ENCODE measurements at places on chromosomes 11 and 22. TPM values are rescaled to one million over a fixed set of nuclear protein-coding genes. Genes with fewer than 3 reads are reported as not detected.
A peak's percentile ranks its signal among the peaks of the same experiment; 100 is the strongest.

GAB4 gene
- not detected for total RNA-seq

SORL1 gene
- total RNA-seq = 0.76 TPM

KRTAP5-8 gene
- total RNA-seq = not detected

C11orf52 gene
- total RNA-seq = 3.5 TPM

PNPLA5 gene
- not detected for total RNA-seq

MAPK8IP2 gene
- total RNA-seq = 0.38 TPM

OAF gene
- total RNA-seq = 116 TPM

TEX12 gene
- 2.2 TPM for total RNA-seq

- peak; percentile 96 for DNase-seq
Measured at GRCh38 chr11:65491614-65492386, 7.0 kb upstream of the MALAT1 start.

GRCh38 chr11:132907651-132908413 is 624.5 kb downstream of the OPCML start:
- DNase-seq = no peak

DNA sequence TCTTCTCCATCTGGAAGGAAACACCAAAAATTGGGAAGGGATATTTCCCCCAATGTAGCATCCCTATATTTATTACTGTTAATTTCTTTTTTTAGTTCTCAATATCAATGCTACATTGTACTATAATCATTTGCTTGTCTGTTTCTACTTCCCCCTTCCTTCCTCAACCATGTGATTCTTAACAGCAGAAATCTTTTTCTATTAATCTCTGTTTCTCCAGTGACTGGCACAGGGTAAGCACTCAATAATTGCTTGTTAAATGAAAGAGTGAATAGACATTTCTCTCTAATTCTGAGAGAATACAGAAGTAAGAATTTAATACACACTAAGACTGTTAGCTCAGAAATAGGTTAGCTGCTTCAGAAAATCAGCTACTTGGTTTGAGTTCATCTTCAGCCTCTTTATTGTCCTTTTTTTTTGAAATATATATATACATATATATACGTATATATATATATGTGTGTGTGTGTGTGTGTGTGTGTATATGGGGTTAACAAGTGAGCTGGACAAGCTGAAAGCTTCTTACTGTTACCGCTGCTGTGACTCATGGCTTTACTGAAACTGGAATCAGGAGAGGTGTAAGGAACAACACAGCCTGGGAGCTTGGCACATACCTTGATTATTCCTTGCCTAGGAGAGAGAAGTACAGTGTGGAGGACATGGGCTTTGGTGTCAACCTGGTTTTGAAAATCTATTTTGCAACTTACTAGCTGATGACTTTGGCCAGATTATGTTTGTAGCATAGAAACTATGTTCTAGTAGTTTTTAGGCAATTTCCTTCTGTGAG is 26.2 kb upstream of the PDE3B start:
- peak; percentile 2 for DNase-seq

- DNase-seq = no peak
Measured at GRCh38 chr11:109958131-109958820, 134.9 kb upstream of the ZC3H12C start.

GRCh38 chr11:127461241-127462064 is 460.9 kb upstream of the KIRREL3 start:
- no peak for DNase-seq

DNA sequence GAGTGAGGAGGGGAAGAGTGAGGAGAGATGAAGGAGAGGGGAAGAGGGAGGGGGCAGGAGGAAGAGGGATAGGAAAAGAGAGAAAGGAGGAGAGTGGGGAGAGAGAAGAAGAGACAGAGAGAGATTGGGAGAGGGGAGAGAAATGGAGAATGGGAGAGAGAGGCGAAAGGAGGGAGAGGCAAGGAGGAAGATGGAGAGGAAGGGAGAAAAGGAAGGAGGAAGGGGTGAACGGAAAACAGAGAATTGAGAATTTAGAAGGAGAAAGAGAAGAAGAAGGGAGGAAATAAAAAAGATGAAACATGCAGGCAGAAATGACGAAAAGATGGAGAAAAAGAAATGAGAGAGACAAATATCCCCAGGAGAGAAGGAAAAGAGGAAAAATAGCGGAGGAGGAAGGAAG is 502.8 kb downstream of the MN1 start:
- no peak for DNase-seq

DNA sequence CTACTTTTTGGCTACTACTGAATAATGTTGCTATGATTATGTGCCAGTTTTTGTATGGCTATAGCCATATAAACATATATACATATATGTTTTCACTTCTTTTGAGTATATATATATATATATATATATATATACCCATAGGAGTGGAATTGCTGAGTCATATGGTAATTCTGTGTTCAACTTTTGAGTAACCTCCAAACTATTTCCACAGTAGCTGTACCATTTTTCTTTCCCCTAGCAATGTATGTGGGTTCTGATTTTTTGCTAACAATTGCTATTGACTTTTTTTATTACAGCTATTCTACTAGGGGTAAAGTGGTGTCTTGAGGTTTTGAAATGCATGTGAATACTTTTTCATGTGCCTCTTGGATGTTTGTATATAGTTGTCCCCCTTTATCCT is 30.4 kb downstream of the CBL start:
- DNase-seq = peak; percentile 40

DNA sequence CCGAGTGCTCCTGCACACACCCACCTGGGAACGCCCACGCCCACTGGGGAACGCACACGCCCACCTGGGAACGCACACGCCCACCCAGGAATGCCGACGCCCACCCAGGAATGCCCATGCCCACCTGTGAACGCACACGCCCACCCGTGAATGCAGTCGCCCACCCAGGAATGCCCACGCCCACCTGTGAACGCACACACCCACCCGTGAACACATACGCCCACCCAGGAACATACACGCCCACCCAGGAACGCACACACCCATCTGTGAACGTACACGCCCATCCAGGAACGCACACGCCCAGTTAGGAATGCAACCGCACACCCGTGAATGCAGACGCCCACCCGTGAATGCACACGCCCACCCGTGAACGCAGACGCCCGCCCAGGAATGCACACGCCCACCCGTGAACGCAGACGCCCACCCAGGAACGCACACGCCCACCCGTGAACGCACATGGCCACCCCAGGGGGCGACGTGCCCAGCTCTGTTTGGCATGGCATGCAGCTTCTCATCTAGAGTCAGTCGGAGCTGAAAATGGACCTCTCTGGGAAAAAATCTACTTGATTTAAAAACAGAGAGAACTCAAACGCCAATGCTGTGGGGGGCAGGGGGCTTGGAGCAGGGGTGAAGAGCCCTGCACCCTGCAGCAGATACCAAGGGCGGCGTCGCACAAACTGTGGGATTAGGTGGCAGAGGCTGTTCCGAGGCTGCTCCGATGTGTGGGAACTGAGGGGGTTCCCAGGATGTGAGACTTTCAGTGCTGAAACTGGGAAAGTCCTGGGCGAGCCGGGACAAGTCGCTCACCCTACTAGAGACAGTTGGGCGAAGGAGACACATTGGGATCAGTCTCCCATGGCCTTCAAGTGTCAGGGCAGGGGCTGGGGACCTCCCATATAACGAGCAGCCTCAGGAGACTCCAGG is 83.3 kb downstream of the MYEOV start:
- DNase-seq = peak; percentile 46

GRCh38 chr11:45653277-45653676 is 12.1 kb downstream of the CHST1 start:
- no peak for DNase-seq

DNA sequence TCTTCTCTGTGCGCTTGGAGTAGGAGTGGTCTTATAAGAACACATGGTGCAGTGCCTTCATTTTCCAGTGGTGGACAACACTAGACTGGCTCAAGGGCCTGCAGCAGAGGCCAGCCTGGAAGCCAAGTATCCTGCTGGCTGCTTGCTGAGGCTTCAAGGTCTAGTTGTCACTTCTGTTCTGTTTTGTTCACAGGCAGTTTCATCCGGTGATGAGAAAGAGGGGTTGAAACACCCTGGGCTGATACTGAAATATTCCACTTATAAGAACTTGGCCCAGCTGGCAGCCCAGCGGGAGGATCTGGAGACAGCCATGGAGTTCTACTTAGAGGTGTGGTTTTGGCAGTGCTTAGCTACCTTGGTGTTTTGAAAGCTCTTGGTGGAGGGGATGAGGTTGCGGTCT is 29.8 kb downstream of the CABIN1 start:
- no peak for DNase-seq

DNA sequence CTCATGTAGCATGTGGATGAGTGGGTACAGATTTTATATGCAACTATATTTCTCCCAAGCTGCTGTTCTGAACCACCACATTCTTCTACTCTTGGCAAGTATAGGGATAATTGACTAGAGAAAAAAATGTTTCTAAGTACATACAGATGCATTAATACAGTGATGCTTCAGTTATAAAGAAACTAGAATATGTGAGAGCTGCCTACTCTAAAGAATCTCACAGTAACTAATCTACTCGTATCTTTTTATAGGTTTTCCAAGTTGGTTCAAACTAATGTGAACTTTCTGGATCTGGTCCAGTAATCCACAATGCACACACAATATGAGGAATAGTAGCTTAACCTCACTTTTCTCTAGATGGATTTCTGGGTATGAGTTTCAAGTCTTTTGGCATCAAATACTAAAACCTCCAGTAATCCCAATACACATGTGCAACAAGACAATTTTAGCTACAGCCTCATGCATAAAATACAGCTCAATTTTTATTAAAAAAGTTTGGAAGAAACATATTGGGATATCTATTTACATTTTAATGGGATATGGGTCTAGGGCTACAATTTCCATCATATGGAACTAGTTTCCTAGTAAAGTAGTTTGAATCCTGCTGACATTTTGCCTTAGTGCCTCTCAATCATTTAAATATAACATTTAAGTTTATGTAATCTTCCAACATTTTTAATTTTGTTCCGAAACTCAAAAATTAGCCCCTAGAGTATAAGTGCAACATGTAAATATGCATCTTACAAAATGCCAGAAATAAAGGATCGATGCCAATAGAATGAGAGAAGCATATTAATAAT is 2209.7 kb downstream of the LRRC4C start:
- DNase-seq = no peak

DNA sequence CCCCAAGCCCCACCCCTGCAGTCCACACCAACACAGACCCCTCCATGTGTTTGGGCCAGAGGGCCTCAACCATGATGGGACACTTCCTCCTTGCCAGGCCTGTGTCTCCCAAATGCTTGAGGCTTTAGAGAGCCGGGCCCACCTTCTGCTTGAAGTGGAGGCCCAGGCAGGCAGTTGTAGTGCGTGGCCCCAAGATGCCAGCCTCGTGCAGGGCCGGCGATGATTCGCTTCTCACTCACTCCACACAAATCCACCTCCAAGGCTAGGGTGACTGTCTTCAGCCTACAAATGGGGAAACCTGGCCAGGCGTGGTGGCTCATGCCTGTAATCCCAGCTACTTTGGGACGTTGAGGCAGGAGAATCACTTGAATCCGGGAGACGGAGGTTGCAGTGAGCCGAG is 5.7 kb downstream of the PRR5 start:
- DNase-seq = peak; percentile 84

DNA sequence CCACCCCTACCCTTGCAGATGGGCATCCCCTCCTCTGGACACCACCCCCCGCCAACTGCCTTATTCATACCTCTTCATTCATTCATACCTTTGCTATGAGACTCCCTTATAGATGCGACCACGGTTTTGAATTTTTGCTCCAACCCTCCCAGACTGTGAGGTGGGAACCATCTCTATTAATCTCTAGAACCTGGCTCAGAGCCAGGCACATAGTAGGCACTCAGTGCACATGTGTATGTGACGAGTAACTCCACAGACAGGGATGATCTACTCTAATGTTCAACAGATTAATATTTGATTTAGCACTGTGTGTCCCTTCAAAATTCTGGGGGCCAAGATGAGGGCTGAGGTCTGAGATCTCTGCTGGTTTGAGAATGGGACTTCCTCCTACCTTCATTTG is 220.4 kb downstream of the ST3GAL4 start:
- no peak for DNase-seq

DNA sequence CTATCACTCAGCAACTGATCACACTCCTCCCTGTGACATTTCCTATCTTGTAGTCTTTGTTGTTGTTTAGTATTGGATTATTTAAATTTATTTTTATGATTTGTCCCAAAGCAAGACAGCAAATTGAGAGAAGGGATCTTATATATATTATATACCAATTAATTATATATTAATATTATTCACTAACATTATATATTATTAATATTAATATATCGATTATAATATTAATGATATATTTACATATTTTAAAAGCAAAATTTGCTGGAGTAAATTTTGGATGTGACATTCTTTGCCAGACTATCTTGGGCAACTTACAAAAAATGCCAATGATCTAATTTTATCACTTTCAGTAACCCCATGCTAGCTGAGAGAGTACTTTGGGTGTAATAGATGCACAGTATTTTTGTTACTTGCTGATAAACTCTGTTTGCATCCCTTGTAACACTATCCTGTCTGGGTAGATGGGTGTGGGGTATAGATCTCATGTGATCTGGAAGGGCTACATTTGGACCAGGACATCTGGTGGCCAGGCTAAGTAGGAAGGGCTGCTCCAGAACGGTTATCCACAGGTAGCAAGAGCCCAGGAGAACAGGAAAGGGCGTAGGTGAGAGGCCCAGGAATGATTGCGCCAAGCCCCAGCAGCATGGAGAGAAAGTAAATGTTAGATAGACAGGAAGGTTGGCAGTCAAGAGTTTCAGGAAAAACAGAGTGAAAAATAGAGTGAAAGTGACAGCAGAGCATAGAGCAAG is 608.6 kb upstream of the KIRREL3 start:
- DNase-seq = no peak

DNA sequence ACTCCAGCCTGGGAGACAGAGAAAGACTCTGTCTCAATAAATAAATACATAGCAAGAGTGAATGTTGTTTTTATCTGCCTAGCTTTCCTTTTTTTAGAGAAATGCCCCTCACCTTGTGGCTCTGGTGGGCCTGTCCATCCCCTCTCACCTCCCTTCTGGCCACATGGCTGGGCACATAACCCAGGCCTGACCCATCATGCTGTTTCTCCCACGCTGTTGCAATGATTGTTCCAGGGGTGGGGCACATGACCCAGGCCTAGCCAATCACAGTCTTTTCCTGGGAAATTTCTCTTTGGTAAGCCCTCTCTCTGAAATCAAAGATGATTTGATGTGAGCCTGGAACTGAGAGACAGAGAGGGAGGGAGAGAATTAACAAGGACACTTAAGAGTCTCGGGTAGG is 5.5 kb upstream of the CYTH4 start:
- no peak for DNase-seq

DNA sequence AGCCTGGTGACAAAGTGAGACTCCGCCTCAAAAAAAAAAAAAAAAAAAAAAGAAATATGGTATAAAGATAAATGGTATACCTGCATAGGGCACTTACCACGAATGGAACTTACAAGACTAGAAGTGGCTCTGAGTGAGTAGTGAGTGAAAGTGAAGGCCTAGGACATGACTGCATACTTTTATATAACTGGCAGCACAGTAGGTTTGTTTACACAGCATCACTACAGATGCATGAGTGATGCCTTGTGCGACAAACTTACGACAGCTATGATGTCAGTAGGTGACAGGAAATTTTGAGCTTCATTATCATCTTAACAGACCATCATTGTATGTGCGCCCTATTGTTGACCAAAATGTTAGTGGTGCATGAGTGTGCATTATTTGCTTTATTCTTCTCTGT is 17.7 kb downstream of the XRCC6 start:
- DNase-seq = no peak

Data from GM23248 (cell line).